Inflammatory macrophage treated with lipopolysaccharide for 4 hours (primary cell): ENCODE measurements at places on chromosomes 6 and 20.
A peak's percentile ranks its signal among the peaks of the same experiment; 100 is the strongest.

DNA sequence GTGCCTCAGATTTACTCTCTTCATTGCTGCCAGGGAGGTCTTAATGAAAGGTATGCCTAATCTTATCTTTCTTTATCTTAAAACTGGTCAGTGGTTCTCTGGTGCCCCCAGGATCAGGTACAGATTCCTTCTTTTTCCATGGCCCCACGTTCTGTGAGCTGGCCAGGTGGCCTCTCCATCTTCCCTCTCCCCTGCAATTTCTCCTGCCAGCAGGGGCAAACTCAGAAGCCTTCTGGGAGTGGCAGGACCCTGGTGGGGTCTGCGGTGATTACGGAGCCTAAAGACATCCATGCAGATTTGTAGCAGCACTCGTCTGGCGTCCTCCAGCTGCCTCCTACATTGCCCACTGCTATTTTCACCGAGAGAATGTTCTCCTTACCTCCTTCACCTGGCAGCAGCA, 95.8 kb downstream of the CCDC170 start:
- no peak for DNase-seq

- DNase-seq = no peak
Observed at GRCh38 chr6:35428421-35429149, 23.6 kb upstream of the FANCE start.

DNA sequence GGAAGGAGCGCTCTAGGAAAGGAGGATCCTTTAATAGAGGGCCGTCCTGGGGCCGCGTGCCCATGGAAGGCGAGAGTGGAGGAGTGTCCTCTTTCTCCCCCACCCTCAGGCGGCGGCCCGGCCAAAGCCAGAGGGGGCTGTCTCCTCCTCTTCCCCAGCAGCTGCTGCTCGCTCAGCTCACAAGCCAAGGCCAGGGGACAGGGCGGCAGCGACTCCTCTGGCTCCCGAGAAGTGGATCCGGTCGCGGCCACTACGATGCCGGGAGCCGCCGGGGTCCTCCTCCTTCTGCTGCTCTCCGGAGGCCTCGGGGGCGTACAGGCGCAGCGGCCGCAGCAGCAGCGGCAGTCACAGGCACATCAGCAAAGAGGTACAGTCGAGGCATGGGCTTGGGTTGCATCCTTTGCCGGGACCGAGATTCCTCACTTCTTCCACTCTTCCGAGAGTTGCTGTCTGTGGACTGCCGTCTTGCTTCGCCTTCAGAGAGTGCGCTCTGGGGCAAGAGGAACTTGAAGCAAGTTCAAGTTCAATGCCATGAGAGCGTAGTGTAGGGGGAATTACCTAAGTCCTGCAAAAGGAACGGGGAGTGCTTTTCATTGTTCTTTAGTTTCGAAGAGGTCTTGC, at the start of gene LAMA2:
Gene LAMA2 (plus strand): TSS at position 148 of the 621 bp plus-strand sequence. CDS start 108 bp downstream, at position 256.
- DNase-seq = no peak

DNA sequence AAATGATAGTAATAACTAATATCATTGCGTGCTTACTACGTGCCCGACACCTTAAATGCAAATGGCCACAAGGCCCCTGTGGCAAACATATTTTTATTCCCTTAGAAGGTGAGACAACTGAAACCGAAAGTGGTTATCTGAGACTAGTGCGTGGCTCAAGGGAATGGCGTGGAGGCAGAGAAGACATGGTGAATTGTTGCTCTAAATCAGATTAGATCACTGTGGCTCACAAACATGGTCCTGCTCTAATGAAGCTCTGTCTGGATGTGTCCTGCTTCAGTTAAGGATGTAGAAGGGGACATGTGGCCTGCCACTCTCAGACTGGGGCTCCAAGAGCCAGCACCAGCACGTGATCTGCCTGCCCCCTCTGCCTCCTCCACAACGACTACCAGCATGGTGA, 124.2 kb upstream of the GMDS start:
- DNase-seq = no peak

GRCh38 chr6:170173335-170173881, 117.5 kb downstream of the DLL1 start:
- no peak for DNase-seq

DNA sequence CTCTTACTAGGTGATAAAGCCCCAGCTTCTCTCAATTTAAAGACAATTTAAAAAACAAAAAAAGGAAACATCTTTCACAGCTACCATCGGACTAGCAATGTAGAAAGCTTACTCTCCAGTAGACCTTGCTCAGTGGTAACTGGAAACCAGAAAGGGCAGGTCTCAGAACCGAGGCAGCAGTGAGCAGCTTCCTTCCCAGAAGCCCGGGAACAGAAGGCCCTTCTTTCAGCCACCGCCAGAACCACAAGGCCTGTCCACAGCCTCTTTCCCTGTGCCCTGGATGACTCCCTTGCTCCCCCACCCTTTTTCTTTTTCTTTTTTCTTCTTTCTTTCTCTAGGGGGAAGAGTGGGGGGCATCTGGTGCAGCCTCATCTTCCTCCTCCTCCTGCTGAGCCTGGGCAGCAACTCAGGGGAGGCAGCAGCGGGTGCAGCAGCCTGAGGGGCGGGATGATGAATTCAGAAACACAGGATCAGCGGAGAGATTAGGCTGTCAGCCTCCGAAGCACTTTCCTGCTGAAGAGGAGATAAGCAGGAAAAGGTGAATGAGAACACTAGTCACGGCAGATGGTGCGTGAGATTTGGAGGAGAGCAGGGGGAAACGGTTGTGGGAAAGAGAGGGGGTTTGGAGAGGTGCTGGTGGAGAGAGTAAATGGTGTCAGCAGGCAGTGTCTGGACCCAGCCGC, 158.5 kb downstream of the ID4 start:
- DNase-seq = no peak

DNA sequence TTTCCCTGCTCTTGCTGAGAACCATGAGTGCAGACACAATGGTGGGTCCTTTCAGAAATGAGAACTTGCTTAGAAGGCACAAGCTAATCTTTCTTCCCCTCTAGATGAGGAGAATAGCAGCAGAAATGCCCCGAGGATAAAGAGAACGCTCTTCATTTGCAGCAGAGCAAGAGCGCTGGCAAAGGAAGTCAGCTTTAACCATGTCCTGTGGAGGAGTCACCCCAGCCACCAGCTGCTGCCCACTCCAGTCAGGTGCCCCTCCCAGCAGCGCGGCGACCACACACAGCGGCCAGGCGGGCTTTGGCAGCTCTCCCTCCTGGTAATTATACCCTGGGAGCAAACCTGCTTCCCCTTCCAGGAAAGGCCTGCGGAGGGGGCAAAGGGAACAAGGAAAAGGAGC, 42.4 kb upstream of the EMILIN3 start:
- DNase-seq = no peak

- no peak for DNase-seq
Observed at GRCh38 chr6:3650076-3650958, 101.2 kb downstream of the PXDC1 start.

GRCh38 chr6:121691126-121691551, 255.7 kb downstream of the GJA1 start:
- DNase-seq = no peak

DNA sequence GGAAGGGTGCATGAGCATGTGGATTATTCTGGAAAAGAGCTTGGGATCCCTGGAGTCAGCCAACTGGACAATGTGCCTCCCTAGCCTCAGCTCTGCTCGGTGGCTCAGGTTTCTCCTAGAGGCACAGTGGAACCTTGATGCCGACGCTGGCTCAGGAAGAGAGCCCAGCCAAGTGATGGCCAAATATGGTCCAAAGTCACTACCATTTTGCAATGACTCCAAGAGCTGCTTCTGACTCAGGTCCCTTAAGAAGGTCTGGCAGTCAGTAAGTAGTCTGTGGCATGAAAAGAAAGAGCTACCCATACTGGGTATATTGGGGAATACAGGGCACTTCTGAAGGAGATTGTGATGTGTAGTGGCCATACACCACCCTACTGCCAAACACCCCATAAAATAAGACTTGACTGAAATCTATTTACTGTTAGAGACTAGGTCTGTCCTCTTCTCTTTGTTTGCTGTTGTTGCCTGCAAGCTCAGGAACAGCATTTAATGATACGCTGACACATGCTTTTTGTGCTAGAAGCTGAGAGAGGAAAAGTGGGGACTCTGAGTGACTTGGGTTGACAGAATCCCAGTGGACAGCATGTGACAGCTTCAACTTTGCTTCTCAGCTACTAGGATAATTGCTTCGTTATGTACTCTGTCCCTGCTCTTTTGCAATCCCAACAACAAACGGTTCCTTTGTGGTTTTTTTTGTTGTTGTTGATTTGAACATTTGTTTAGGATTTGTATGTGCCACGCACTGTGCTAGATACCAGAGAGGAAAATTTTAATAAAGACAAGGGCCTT, 30.3 kb upstream of the OGFRL1 start:
- DNase-seq = no peak

DNA sequence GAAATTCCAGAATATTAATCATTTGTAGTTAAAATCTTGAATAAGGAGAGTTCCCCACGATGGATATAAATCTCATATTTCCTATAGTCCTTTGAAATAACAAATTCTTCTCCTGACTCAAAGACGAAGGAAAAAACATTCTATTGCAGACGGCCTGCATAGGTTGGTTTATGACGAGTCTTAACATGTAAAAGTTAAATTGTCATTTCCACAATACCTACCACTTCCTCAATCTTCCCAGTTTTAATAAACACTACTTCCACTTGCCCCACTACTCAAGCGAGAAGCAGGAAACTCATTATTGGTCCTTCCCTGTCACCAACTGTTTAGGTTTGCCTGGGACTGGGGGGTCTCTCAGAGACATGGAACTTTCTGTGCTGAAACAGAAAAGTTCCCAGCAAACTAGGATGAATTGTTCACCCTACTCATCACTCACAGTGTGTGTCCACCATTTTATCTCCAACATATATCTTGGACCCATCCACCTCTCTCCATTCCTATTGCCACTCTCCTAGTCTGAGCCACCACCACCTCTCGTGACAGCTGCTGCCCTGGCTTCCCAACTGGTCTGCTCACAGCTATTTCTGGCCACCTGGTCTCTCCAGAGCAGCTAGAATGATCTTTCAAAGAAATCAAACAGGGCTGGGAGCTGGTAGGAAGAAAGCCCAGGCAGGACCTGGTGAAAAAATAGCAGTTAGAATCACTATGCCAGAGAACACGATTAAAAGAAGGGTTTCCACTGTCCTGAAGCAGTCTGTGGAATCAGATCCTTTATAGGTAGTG, 15.1 kb upstream of the ZSCAN9 start:
- no peak for DNase-seq

DNA sequence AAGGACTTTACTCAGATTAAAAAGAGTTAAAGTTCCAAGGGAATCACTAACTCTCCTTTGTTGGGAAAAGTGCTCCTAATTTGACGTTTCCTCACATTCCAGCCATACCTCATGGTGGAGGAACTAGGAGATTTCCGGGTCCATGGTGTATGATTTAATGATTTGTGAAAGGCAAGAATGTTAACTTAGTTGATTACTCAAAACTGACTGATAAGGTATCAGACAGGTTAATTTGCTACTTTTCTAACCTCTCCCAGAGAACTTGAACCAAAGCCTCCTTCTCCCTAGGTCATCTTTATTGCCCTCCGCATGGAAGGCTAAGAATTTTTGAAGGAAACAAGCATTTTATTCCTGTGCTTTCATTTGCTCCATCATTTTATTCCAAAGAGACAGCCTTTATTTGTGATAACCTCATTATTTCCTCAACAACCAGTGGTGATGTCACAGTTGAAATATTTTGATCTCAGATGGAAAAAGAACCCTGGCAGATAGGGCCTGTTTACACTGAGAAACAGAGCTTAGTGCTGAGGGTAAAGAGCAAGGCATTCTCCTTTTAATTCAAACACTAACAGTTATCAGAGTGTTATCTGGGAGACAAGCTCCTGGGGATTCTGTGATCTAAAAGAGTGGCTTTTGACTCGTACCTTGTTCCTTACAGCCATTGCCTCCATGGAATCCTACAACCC, 57.4 kb upstream of the BMP2 start:
- no peak for DNase-seq

DNA sequence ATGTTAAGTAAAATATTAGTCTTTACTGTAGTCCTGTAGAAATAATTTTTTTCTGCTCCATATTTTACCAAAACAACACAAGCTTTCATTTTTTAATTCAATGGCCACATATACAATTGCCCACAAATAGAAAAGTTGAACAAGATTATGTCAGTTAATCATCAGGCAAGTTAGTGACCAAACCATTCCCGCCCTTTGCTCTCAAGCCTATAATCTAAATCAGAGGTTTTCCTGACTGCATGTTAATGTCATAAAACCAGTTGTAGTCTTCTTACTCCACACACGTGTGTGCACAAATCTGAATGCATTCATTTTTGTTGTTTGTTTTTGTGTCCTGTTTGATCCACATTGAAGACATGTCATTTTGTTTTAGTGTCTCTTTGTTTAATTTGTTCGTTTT, 1357.7 kb upstream of the GJE1 start:
- DNase-seq = no peak

DNA sequence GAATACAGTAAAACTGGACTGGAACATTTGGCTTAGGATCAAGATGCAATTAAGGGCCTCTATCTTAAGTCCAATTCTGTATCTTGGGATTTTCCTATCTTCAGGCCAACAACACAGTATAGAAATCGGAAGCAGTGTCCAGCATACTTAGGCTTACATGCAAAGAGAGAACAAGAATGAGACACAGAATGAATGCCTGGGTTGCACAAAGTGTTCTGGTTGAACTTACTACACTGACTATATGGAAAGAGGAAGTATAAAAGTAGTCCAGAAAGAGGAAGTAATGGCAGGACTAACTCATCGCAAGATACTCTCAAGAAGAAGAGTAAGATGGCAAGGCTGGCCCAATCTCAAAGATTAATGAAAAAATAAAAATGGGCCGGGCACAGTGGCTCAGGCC, 87.6 kb downstream of the BTBD9 start:
- peak; percentile 89 for DNase-seq

- DNase-seq = no peak
Observed at GRCh38 chr6:169714178-169714577, 10.1 kb downstream of the PHF10 start.

DNA sequence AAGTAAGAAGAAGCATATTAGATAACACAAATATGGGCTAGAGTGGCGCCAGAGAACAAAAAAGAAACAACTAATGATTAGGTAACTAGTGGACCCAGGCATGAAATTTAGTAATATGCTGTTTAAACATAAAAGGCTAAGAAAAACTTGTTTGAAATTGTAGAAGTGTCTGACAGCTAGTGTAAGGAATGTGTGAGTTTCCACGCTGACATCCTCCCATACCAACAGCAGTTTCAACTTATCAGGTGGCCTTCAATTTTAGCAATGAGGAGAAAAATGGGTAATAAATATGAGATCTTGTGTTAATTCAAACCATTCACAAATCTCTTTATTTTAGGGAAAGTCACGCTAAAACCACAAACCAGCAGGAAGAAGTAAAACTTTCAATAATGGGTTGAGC, 440.2 kb upstream of the FLRT3 start:
- DNase-seq = no peak
